ENCODE measurements at places on chromosomes 16 and 17.

DNA sequence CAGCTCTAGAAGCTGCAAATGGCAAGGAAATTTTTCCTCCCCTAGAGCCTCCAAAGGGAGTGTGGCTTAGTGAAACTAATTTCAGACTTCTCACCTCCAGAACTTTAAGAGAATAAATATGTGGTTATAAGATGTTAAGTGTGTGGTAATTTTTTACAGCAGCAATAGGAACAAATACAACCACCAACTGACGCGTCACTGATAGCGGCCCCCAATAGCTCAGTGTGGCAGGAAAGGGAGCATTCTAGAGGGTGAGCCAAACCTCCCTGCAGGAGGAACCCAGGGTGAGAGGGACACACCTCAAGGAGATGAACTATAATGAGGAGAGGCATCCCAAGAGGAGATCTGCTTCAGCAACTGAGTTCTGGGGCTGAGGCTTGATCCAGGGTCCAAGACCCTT lies 4.0 kb downstream of the CCL4 start:
- DNase-seq: no peak

DNA sequence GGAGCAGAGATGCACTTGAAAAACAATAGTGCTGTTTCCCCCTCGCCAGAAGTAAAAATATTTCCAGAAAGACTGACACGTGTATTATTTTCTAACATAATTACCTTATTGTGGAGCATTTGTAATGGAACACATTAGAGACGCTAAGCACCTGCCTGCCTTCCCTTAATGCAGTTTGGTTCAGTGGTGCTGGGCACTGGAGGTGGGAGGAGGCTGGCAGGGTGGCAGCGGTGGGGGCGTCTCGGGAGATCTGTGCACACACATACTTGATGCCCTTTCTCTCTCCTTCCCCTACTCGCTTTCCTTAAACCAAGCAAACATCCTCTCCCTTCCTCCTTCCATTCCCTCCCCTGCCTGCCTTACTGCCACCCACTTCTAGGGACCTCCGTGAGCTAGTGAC lies 156.6 kb upstream of the SDK2 start:
- DNase-seq: no peak

- DNase-seq: no peak
These were observed 1.3 kb upstream of the CD300C start for GRCh38 chr17:74547264-74547663.

DNA sequence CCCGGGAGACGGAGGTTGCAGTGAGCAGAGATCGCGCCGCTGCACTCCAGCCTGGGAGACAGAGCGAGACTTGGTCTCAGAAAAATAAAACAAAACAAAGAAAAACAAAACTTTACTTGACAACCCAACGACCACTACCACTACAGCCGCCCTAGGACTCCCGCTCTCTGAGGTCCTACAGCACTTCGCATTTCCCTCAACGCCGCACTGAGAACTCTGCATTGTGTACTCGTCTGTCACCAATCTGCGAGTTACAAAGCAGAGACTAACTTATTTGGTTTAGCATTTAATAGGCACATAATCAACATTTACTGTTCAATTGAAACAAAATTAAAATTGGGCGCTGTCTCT lies 479 bp upstream of the ZNF207 start:
- no peak for DNase-seq

- DNase-seq: no peak
These were observed 13.3 kb downstream of the COTL1 start for GRCh38 chr16:84604477-84605013.

DNA sequence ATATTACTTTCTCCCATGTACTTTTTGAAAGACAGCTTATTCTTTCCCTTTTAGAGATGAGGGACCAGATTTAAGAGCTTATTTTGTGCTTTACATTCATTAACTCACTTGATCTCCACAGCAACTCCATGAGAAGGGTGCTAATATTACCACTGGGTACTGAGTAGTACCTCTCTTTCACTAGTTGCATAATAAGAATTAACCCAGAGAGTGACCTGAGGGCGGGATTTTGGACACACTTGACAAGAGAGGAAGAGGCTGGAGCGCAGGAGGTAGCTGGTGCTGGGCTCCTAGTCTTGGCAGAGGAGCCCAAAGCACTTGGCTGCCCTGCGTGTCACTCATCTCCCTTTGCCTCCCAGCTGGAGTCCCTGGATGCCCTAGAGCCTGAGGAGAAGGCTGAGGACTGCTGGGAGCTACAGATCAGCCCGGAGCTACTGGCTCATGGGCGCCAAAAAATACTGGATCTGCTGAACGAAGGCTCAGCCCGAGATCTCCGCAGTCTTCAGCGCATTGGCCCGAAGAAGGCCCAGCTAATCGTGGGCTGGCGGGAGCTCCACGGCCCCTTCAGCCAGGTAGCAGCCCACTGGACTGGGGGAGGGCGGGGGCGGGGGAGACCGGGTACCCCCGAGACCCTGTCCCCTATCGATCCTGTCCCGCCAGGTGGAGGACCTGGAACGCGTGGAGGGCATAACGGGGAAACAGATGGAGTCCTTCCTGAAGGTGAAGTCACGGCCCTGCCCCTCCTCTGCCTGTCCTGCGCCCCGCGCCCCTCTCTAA lies 1.7 kb upstream of the MAZ start:
- peak; percentile 62 for DNase-seq

GRCh38 chr16:25279491-25279890 lies 21.8 kb upstream of the ZKSCAN2 start:
- no peak for DNase-seq

DNA sequence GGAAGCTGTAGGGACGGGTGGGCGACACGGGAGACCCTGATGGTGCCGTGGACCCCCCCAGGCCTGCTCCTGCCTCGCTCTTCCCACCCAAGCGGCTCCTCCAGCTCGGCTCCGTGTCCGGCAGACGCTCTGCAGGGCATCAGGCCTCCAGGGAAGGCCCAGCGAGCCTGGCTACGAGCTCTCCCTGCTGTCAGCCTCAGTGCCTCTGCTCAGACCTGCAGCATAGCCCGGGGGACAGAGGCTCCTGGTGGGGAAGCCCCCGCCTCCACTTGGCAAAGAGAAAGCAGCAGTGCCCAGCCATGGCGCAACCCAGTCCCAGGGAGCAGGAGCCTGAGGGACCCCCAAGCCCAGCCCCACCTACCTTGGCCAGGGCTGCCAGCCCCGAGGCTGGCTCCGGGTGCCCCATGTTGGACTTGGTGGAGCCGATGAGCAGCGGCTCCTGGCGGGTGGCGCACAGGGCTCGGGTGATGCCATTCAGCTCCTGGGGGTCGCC lies 5.9 kb downstream of the FASN start:
- no peak for DNase-seq

DNA sequence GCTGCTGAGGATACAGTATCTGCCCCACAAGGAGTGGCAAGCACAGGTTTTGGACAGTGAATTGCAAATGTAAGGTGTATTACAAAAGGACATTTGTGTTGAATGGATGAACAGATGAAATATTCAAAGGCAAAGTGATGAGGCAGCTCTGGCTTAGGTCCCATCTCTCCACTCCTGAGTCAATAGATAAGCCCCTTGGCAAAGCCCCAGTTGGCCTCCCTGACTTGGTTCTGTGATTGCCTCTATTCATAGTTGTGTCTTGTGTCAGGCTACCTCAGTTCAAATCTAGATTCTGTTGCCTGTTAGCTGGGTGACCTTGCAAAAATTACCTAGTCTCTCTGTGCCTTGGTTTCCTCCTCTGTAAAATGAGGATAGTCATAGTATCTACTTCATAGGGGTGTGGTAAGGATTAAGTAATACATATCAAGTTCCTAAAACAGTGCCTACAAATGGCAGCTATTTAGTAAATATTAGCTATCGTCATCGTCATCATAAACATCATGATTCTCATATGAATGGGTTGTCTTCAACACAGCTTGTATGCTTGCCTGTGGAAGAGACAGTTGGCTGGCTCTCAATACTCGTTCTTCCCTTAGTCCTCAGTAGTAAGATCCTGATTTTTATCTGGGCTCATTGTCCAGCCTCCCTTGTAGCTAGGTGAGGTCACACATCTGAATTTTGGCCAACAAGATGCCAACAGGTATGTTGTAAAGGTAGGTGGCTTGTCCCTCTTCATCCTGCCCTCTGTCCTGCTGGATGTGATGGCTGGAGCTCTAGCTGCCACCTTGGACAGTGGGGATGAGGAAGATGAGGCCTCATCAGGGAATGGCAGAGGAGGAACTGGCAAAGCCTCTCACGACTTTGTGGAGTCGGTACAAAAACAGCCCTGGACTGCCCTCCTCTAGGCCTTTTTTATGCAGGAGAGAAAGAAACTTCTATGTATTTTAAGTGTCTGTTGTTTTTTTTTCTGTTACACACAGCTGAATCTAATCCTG lies 2.1 kb upstream of the MFAP4 start:
- no peak for DNase-seq

DNA sequence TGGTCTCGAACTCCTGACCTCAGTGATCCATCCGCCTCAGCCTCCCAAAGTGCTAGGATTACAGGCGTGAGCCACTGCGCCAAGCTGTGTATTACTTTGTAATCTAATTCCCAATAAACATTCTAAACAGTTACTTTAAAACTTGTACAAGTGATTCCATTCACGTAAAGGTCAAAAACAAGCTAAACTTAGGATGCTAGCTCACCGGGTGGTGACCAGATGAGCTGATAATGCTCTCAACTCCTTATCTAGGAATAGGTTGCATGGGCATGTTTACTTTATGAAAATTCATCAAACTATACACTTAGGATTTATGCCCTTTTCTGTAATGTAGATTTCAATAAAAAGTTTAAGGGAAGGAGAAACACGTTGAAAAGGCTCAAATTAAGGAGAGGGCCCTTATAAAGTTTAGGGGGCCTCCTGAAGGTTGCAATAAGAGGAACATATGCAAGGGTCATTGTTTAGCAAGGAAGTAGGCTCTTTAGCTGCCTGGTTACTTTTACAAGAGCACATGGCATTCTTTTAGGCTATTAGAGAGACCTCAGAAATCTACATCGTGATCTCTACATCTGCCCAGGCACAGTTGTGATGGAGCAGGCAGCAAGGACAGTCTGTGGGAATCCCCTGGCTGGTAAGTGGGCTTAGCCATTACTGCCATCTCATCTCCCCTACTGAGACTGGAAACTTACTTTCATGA lies 13.3 kb downstream of the CDR2 start:
- no peak for DNase-seq

GRCh38 chr17:70022175-70022574 lies 52.9 kb upstream of the KCNJ16 start:
- DNase-seq: no peak

DNA sequence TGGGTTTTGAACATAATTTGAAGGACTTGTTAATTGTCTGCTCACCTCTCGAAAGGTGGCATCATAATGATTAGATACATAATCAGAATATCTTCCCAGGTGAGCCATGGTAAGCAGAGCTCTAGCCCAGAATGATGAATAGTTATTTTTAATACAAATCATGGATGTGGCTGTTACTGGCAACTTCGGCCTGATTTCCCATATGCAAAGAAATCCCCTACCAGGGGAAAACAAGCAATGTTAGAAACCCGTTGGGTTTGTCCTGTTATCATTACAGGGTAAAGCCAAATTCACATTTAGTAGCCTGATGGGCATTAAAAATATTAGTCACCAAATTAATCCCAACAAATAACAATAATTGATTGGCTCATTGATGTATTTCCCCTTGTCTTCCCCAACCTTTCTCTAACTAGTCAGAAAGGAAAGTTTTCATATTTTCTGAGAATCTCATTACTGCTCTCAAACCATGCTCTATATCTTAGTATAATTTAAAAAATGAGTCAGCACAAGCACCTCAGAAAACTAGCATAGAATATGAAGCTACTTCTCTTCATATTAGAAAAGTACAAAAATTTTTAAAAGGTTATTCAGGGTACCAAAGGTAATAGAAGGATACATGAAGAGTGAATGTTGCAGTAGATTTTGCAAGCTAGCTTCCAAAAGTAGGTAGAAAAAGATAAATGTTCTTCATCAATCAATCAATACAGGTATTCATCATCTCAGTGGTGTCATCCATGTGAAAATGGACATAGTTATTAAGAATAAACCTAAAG lies 5.0 kb downstream of the STAT5B start:
- no peak for DNase-seq

GRCh38 chr17:17499402-17500145 lies 3.4 kb upstream of the RASD1 start:
- peak; percentile 18 for DNase-seq

GRCh38 chr16:14354561-14355351 lies 275.3 kb downstream of the PARN start:
- DNase-seq: no peak

DNA sequence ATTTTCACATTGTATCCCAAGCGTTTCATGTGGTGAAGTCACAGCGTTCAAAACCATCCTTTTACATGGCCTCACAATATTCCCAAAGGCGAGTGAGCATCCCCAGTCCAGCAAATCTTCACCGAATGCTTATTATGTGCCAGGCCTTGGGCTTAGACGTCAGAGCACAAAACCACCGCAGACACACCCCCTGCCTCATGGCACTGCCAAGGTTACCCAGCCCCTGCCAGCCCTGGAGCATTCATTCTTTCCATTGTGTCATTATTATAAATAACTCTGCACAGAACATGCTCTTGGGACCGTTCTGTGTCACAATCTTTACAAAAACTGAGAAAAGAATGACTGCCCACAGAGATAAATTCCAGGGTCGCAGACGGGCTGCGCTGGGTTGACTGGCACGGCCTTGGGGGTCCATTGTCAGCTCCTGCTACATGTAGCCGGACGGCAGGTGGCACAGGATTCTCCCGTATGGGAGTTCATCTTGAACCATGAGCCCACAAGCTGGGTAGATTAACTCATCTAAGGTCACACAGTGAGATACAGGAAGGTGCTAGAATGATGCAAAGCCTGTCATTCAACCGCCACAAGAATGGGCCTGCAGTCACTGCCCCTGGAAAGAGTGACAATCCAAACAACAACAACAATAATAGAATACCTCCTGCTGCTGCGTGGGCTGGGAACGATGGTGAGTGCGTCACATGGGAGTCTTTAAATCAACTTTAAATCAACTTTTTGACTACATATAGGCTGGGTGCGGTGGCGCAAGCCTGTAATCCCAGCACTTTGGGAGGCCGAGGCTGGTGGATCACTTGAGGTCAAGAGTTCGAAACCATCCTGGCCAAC lies 4.5 kb upstream of the NECAB2 start:
- no peak for DNase-seq

- DNase-seq: no peak
These were observed 13.2 kb downstream of the DDX42 start for GRCh38 chr17:63786971-63787711.

GRCh38 chr16:84369105-84369504 lies 767 bp downstream of the ATP2C2 start:
- DNase-seq: no peak

DNA sequence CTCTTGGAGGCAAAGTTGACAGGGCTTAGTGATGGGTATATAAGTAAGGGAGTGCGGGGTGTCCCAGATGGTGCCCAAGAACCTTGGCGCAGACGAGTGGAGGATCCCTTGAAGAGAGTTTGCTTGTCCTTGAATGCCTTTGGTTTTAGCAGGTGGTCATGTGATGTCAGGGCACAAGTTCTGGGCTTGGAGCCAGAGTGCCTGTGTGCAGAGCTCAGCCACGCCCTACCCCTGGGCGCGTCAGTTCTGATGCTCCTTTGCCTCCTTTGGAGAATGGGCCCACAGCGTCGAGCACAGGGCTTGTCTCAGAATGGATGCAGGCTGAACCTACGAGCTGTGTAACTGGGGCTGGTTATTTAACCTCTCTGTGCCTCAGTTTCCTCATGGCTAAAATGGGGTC lies 412.2 kb upstream of the EEF2KMT start:
- DNase-seq: no peak

Data from left hindlimb (tissue), 1 donor.